ENCODE measurements at places on chromosomes 11 and 22.
A peak's percentile ranks its signal among the peaks of the same experiment; 100 is the strongest.

GRCh38 chr22:20852076-20852475 is 6.5 kb downstream of the PI4KA start:
- no peak for DNase-seq

GRCh38 chr11:69636512-69637197 is 4.3 kb upstream of the CCND1 start:
- DNase-seq = peak; percentile 65

DNA sequence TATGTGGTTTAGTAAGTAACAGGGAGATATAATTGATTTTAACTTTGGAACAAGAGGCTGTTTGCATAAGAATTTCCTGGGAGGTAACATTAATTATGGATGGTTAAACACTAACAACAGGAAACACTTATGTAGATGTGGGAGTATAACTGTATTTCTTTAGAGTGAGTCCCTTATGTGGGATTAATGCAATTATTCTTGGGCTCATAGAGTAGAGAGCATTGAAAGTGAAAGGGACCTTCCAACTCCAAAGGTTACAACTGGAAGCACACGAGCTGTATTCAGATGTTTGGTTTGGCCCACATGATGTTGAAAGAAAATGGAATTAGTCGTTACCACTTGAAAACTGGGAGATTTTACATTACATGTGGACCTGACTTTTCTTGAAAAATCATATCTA is 53.5 kb downstream of the BBOX1 start:
- no peak for DNase-seq

DNA sequence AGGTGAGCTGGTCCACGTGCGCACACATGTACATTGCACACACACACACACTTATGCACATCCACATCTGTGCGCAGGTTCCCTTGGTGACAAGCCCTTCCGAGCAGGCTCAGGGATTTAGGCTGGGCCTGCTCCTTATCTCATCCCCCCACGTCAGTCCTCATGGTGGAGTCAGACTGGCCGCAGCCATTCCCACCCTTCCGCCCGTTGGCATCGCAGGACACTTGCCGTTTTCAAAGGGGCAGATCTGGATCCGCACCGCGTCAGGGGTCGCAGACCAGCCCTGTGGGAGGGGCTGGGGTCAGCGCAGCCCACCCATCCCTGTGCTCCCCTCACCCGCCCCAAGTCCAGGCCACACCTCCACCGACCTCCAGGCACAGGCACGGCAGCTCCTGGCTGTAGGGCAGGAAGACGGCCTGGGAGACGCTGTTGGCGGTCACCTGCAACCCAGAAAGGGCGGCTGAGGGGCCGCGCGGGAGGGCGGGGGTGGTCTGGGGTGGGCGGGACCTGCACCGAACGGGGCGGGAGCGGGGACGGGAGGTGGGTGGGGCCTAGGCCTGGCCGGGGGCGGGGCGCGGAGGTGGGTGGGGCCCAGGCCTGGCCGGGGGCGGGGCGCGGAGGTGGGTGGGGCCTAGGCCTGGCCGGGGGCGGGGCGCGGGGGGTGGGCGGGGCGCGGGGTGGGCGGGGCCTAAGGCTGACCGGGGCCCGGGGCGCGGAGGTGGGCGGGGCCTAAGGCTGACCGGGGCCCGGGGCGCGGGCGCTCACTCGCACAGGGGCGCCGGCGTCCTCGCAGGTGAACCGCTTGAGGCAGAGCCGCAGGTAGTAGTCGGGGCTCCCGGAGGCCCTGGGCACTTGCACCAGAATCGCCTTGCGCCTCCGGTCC is 13.3 kb downstream of the IL17REL start:
- DNase-seq = no peak

GRCh38 chr11:42034826-42035225 is 575.4 kb upstream of the LRRC4C start:
- DNase-seq = no peak

GRCh38 chr22:44037519-44038375 is 13.6 kb downstream of the PARVB start:
- no peak for DNase-seq

GRCh38 chr11:120956710-120957495 is 67.0 kb upstream of the TBCEL start:
- no peak for DNase-seq

DNA sequence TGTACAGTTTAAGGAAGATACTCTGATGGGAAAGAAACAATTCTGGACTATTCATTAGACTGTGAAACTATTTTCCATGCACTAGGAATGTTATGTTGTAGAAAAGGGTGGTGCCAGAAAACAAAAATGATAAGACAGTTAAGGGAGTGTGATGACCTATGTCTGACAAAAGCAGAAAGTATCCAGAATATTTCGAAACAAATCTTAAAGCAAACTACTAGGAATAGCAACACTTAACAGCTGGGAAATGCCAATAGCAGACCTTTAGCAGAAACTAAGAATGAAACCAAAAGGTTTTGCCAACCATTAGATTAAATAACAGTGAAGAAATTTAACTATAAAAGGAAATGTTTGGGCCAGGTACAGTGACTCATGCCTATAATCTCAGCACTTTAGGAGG is 3.3 kb upstream of the ARHGAP20 start:
- DNase-seq = no peak

DNA sequence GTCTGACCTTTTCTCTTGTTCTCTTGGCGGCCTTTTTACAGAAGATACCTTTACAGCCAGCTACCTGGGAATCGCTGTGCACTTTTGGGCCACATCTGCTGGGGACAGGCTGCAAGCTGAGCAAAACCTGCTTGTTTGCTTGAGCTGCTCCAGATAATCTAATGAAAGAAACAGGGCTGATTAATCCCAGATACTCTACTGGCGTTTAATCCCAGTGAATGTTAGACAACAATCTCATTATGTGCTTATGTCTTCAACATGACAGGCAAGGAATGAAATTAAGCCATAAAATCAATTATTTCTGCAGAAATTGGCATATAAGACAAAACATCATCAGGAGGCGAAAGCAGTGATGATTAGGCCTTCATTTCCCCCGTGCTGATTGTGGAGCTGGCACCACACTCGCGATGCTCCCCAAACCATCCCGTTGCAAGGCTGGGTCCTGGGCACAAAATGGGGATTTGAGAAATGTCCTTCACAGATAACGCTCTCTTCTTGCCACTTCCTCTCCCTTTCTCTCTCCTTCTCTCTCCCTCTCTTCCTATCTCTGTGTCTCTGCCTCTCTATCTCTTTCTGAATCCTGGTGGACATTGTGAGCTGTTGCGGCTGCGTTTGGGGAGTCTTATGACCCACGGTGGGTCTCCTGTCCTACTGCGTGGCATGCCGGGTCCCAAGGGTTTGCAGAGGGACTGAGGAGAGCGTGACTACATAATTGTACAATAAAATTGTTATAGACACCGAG is 1053.8 kb downstream of the TBC1D22A start:
- DNase-seq = no peak

DNA sequence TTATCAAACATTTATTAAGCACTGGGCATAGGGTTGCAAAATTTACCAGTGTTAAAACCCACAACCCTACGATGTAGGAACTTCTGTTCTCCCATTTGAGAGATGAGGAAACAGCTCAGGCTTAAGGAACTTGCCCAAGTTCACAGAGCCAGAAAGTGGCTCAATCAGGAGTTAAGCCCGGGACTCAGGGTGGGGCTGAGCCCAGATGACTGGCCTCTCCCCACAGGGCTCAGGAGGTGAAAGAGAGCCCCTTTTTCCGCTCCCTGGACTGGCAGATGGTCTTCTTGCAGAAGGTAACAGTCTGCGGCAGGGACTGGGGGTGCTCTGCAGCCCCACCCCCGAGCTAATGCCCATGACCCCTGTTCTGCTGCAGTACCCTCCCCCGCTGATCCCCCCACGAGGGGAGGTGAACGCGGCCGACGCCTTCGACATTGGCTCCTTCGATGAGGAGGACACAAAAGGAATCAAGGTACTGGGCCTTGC is 5.6 kb upstream of the ANKRD13D start:
- DNase-seq = no peak

DNA sequence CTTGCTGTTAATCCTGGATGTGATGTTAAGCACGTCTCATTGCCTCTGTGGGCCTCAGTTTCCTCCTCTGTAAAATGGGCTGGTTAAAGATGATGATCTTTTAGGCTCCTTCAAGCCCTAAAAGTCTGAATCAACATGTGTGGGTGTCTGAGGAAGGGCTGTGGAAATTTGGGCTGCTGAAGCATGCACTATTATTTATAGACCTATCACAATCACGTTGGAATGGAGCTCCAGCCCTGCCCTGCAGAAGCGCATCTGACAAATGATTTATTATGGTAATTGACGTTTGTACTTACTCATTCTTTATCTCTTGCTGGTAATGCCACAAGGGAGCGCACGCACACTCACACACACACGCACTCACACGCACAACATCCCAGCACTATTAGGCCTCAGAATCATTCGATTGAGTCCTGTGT is 20.4 kb downstream of the P2RX3 start:
- no peak for DNase-seq

- no peak for DNase-seq
Observed at GRCh38 chr22:48926136-48926535, 901.5 kb downstream of the BRD1 start.

DNA sequence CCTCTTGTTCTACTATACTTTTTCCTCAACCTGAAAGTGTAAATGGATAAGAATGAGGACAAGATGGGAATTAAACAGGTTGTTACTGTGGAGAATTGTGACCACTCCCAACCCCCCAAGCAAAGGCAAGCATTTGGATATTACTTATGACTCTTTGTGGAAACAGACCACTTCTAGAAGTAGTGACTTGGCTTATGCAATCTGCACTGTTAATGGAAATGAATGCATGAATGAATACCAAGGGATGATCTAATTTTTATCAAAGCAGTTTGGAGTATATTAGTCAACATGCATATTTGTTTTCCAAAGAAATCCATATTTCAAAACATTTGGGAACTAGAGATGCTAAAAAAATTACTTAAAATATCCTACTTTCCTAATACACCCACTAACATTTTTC is 35.3 kb downstream of the AMOTL1 start:
- no peak for DNase-seq

GRCh38 chr11:70577948-70578347 is 179.6 kb downstream of the CTTN start:
- peak; percentile 37 for DNase-seq

GRCh38 chr11:134978388-134979088 is 566.5 kb upstream of the B3GAT1 start:
- DNase-seq = no peak

DNA sequence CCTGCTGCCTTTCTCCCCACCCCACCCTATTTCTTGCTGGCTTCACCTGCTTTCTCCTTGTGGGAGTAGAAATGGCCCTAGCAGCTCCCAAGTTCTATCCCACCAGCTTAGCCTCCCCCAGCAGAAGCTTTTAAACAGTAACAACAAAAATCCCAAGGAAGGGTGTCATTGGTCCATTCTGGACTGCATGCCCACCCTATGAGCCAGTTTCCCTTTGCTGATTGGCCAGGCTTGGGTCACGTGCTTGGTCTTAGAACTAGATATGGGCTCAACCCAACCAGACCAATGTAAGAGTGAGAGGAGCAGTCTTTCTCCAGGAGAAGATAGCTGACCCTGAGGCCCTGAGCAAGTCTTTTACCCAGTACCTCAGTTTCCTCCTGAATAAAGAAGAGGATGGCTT is 2.3 kb downstream of the MTFP1 start:
- DNase-seq = no peak

DNA sequence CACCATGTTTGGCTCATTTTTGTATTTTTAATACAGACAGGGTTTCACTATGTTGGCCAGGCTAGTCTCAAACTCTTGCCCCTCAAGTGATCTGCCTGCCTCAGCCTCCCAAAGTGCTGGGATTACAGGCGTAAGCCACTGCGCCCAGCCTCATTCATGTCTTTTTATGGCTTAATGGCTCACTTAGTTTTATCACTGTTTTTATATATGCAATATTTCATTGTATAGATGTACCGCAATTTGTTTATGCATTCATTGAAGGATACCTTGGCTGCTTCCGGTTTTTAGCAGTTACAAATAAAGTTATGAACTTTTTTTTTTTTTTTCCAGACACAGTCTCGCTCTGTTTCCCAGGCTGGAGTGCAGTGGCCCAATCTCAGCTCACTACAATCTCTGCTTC is 5.5 kb upstream of the TCN2 start:
- DNase-seq = no peak

DNA sequence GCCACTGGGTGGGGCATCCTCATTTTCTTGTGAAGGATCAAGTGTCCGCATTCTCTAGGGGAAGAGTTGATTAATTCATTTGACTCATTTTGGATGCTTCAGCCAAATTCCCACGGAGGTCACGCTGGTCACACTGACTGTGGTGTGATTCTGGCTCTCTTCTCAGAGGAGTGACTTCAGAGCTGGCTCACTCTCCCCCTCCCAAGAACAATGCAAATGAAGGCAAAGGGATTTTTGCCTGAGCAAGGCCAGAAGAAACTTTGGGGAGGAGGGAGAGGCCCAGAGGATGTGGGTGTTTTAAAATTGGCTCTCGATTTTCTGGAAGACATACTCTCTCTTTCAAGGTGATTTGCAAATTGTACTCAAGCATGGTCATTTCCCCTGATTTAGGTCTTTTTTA is 51.1 kb upstream of the LMO2 start:
- DNase-seq = no peak

DNA sequence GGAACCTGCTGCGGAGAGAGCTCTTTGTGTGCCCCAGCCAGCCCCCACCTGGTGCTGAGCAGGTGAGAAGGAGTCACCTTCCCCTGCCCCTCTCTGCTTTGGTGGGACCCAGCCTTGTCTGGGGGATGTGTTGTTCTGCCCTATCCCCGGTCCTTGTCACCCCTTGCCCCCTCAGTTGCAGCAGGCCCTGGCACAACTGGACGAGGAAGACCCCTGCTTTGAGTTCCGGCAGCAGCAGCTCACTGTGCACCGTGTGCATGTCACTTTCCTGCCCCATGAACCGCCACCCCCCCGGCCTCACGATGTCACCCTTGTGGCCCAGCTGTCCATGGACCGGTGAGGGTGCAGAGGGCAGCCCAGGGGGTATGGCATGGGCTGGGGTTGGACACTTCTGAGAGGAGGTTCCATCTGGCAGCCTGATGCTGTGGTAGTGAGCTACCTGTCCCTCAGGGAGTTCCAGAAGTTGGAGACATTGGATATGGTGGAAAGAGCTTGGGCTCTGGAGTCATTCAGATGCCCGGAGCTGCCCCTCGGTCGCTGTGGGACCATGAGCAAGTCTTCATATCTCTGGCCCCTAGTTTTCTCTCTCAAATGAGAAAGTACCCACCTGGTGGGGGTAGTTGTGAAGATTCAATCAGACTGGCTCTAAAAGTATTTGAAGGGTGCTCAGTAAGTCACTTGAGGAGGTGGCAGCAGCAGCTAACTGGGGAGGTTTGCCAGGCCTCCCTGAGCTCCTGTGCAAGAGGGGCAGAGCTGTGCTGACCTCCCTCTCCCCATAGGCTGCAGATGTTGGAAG is 4.3 kb downstream of the LARGE2 start:
- no peak for DNase-seq

Measured in dorsolateral prefrontal cortex (tissue), 122 donors.